Type B pancreatic cell (in vitro differentiated cells): ENCODE measurements at places on chromosomes 7 and 10. TPM values are rescaled to one million over a fixed set of nuclear protein-coding genes. Genes with fewer than 3 reads are reported as not detected.

The SPDYE2 gene
- not detected in 2 replicates for total RNA-seq

The FAM25C gene
- not detected in 2 replicates for total RNA-seq

The KIF11 gene
- total RNA-seq = 14.6 and 40.6 TPM in 2 replicates

The BMPR1A gene
- total RNA-seq = 63.3 and 84.7 TPM in 2 replicates

The RBAK gene
- total RNA-seq = 15.5 and 15.9 TPM in 2 replicates

The LMBR1 gene
- total RNA-seq = 69.1 and 74.1 TPM in 2 replicates

The ELOVL3 gene
- 0.22 TPM in 1 of 2 replicates, not detected in the other for total RNA-seq

The ACTR3C gene
- 4.8 and 8.7 TPM in 2 replicates for total RNA-seq

The MMP21 gene
- total RNA-seq = 0.31 TPM in 1 of 2 replicates, not detected in the other

The SUN3 gene
- total RNA-seq = not detected in 2 replicates

The INSYN2A gene
- total RNA-seq = 0.07 and 0.85 TPM in 2 replicates

The ZMYND11 gene
- 47.5 and 58.7 TPM in 2 replicates for total RNA-seq

The XRCC2 gene
- 5.5 and 16.3 TPM in 2 replicates for total RNA-seq

The HMX3 gene
- total RNA-seq = 0.77 TPM in 1 of 2 replicates, not detected in the other

The H2BK1 gene
- total RNA-seq = not detected in 2 replicates

The OR2A2 gene
- total RNA-seq = not detected in 2 replicates

The AGK gene
- 28.7 and 31.9 TPM in 2 replicates for total RNA-seq

The SGCE gene
- total RNA-seq = 30.9 and 39.8 TPM in 2 replicates

The HDAC9 gene
- total RNA-seq = 6.8 and 8.9 TPM in 2 replicates

The DDX50 gene
- total RNA-seq = 28.7 and 44.2 TPM in 2 replicates

The NPFFR1 gene
- not detected in 2 replicates for total RNA-seq

The SPACDR gene
- total RNA-seq = 1.4 and 2.8 TPM in 2 replicates

The PRSS2 gene
- 20.4 and 272 TPM in 2 replicates for total RNA-seq

The PAX4 gene
- total RNA-seq = 3.4 and 14.9 TPM in 2 replicates

The AZGP1 gene
- 0.50 and 0.60 TPM in 2 replicates for total RNA-seq

The RHBDD2 gene
- 73.5 and 75.1 TPM in 2 replicates for total RNA-seq

The CYP26C1 gene
- total RNA-seq = not detected in 2 replicates

The CALML3 gene
- total RNA-seq = not detected in 2 replicates

The TSPAN15 gene
- 19.4 and 19.7 TPM in 2 replicates for total RNA-seq

The PPP1R3C gene
- total RNA-seq = 5.4 and 7.8 TPM in 2 replicates

The DNMBP gene
- total RNA-seq = 17.3 and 17.7 TPM in 2 replicates

The OR2A12 gene
- not detected in 2 replicates for total RNA-seq
